ENCODE measurements at places on chromosomes 6 and 20.
A peak's percentile ranks its signal among the peaks of the same experiment; 100 is the strongest.

DNA sequence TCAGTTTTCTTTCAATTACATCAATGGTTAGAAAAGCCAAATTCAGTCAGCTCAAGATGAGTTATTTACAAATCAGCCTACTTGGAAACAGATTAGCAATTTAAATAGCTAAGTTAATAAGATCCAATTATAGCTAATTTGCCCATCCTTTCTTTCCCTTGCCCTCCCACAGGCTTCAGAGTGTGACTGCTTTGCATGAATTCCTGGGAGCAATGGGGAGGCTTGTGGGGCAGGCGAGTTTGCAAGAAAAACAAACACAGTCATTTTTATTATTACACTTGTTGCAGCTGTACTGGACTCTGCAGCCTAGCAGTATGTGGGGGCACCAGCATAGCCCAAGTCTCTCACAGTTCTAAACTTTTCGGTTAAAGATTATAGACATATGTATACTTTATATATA lies 219.0 kb downstream of the NKAIN2 start:
- DNase-seq = no peak

DNA sequence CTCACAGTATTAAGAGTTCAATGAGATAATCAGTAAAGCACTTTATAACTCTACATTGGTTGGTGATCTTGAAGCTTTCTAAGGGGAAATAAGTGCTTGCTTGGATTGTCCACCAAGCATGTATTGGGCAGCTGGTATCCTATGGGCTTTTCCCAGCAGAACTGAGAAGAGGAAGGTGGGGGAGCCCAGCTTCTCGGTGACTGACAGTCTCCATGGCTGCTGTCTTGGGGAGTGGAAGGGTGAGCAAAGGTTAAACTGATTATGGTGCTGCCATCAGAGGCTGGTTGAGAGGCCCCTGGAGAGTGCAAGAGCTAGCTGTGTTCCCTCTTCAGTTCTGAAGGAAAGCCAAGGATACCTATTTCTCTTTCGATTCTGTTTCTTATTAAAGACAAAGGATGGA lies 35.5 kb upstream of the ADTRP start:
- DNase-seq = no peak

DNA sequence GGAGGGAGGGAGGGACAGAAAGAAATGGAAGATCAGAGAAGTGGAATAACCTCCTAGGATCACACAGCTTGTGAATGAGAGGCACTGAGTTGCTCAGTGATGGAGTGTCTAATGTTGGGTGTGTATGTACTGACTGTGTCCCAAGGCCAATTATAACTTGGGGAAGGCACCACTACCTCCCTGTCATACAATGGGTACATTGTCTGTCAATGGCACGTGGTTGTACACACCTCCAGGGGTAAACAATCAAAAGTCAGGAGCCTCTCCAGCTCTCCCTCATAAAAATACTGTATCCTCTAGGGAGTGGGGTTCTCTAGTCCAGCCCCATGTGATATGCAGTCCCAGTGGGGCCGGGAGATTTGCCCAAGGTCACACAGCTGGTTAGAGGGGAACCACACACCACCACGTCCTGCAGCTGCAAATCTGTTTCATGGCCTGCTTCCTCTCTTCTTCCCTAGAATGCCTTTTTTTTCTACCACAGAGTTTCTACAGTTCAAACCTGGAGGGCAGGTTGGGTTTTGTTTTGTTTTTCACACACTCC lies 112.5 kb downstream of the SNX5 start:
- no peak for DNase-seq

DNA sequence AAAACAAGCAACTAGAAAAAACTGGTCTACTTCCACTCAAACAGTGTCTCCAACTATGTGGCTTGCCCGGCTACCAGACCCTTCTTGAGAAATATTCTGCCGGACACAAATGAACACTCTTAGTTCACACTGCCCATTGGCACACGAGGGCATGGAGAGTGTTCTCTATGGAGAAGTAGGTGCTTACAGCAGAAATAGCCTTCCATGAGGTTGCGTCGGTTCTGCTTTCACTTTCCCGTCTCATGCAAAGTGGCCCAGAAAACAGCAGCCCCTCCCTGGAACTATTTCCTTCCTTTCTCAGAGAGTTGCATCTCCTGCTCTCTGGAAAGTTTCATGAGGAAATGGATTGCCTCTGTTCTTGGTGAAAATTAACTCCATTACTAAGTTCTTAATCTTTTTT lies 9.5 kb upstream of the HLA-DOA start:
- peak; percentile 61 for DNase-seq

DNA sequence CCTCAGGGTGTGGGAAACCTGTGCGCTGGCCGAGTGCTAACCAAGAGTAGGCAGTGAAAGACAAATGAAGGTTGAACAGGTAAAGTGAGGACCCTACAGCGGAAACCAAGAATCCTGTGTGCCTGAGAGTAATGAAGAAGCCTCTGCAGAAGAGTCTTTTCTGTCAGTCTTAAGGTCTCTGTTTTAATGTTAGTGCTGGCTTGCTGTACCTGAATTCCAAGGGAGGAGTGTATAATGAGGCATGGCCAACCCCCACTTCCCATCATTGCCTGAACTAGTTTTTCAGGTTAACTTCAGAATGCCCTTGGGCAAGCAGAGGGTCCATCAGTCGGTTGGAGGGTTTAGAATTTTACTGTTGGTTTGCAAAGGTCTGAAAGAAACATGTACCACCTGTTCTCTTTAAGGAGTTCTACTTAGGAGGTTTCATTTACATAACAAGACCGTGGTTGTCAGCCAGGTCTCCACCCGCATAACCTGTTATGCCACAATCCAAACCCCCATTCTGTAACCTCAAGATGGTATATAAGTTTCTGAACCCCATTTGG lies 589 bp upstream of the PDCD2 start:
- no peak for DNase-seq

GRCh38 chr6:144659202-144660182 lies 374.4 kb downstream of the UTRN start:
- DNase-seq = no peak

GRCh38 chr6:160084198-160084776 lies 37.3 kb upstream of the SLC22A1 start:
- no peak for DNase-seq

- DNase-seq = no peak
These were observed 185.9 kb upstream of the FOXQ1 start for GRCh38 chr6:1126036-1126435.

GRCh38 chr6:28771401-28772267 lies 152.2 kb downstream of the TRIM27 start:
- DNase-seq = no peak

DNA sequence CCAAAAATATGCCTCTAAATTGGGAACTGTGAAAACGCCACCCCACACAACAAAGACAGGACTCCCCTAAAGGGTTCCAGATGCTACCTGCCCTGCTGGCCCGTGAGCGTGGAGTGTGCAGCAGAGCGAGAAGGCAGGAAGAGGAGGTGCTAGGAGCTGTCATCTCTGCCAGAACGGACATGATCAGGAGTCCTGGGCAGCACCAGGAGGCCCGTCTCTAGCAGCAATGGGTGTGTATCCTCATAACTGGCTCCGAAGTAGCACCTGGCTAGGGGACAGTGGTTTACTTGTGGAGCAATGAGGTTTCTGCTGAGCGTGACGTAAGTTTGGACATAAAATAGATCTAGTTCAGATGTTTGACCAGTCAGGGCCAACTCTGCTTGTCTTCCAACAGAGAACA lies 226.0 kb downstream of the CDH4 start:
- DNase-seq = no peak

GRCh38 chr20:57435498-57436222 lies 44.5 kb downstream of the RBM38 start:
- peak; percentile 74 for DNase-seq

Measured in left ventricle myocardium superior (tissue), 1 donor.